ENCODE measurements at places on chromosomes 5 and 9.

- no peak for DNase-seq
Measured at GRCh38 chr5:56589481-56589860, 225.9 kb upstream of the MAP3K1 start.

DNA sequence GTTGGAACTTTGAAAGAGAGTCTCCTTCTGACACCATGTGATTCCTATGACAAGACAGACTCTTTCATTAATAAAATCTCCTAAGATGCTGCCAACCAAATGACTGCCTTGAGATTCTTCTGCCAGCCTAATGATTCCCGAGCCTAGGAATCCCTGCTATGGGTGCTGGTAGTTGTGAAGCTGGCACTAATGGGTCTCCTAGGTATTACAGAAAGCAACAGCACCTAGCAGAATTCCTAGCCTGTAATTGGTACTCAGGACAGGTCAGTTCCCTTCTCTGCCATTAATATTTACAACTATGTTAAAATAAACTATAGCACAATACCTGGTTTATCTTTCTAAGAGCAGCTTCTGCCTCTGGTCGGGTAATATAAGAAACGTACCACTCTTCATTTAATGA lies 19.3 kb downstream of the C5orf58 start:
- DNase-seq, result no peak

GRCh38 chr5:179980767-179981166 lies 73.1 kb upstream of the TBC1D9B start:
- DNase-seq, result no peak

DNA sequence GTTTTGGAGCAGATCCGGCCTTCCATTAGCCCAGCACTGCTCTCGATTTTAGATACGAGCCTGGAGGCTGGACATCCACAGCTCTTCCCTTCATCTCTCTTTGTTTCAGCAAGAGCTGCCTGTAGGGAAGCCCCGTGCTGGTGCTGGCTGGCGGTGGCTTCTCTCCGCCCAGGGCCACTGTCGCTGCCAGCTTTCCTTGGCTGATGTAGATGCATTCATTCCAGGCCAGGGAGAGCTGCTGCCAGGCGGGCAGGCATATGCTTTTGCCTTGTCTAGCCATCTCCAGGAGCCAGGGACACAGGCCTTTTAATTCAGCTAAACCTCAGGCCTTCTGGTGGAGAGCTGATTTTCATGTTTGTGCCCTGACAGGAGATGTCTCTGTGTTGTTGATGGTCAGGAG lies 409.3 kb upstream of the CLINT1 start:
- no peak for DNase-seq

DNA sequence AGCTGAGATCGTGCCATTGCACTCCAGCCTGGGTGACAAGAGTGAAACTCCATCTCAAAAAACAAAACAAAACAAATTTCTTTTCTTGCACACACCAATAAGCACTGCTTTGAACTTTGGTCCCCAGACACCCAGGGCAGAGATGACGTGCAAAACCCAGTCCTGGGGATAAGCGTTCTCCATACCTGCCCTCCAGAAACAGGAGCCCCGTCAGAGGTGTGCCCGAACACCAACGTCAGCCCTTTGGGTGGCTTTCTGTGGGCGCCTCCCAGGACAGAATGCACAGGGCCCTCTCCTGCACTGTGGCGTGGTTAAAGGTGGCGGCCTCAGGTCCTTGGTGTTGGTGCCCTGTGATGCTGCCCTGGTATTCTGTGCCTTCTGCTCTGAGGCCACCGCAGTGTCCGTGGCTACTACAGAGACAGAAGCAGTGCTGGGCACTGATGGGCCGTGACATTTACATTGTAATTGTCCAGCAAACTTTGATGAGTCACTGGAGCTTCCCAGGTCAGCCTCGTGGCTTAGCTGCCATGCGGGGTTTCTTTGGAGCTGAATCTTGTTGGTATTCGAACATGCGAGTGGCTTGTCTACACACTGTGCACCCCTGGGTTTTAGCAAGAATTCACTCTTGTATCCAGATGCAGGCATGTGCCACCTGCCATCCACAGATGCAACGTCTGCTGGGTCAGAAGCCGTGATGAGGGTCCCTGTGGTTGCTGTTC lies 9.8 kb downstream of the PPP1R26 start:
- DNase-seq, result no peak

GRCh38 chr9:86298873-86299272 lies 16.5 kb upstream of the ISCA1 start:
- no peak for DNase-seq

DNA sequence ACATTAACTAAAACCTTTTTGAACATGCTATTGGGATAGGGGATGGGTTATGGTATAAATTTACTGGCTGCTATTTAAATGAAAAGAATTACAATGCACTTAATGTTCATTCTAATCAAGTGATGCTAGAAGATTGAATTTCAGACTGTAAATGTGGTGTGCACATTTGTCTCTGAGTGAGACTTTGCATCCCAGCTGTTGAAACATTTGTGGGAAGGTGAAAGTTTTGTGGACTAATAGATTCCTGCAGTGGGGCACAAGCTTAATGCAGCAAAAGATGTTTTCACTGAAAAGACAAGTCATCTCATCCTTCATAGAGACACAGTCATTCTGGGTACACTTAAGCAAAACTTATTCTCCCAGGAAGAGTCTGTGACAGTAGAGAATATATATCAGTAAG lies 323.6 kb downstream of the NFIB start:
- DNase-seq, result no peak

- no peak for DNase-seq
Measured at GRCh38 chr9:88641456-88642240, 106.7 kb downstream of the NXNL2 start.

- DNase-seq, result no peak
Measured at GRCh38 chr5:79875230-79875629, 115.8 kb downstream of the MTX3 start.

- DNase-seq, result no peak
Measured at GRCh38 chr5:131180407-131180806, 9.7 kb downstream of the LYRM7 start.

- no peak for DNase-seq
Measured at GRCh38 chr9:8456344-8456743, 656.8 kb upstream of the DMAC1 start.

DNA sequence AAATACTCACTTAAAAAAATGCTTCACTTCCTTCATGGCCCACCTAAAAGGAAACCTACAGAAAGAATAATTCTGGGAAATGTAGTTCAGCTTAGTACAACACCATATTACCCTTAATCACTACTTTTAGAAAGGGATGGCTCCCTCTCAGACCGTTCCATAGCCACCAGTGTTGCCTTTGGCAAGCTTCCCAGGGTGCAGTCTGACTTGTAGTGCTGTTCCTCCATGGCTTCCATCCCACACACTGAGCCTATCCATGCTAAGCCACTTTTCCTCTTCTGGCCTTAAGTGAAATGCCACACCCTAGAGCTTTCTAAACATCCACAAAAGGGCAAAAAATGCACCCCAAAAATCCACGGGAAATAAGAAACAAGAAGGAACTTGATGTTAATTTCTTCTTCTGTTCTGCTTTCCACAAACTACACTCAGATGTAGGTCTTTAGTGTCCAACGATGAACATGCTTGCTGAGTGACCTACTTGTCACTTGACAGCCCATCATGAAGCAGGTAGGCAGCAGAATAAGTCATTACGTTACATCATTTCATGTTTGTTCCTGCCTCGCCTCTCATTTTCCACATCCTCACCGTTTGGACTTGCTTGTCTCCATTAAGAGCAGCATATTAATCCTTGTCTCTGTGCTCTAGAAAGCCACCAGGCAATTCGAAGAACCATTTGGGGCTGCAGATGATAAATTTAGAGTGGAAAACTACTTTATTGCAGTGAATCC lies 391.1 kb upstream of the GRAMD2B start:
- no peak for DNase-seq
